ENCODE measurements at places on chromosomes 2 and 18.

DNA sequence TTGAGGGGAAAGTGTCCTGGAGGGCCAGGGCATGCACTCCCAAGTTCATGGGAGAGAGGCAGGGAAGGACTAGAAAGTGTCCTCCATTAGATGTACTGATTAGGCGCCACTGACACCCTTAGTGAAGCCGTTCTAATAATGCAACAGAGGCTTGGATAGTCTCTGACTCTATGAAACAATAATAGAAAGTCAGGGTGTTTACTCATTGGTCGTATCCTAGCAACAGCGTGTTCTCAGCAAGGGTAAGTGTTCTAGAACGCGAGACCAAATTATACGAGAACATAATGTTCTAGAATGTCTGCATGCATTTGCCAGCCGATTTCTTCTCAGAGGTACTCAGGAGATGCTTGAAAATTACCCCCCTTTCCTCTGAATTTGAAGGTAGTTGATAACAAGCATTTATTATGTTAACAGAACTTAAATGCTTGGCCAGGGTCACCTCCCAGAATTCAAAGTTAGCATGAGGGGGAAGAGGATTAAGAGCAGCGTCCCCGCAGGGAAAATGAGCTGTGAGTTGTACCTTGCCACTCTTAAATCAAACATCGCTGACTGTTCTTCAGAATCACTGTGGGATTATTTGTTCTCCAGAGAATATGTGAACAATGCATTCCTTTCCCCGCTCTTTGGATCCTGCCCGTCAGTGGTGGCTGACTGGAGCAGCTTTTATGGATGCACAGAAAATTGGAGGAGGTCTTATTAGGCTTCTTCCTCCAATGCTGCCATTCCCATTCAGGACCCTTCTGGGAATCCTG is 33.7 kb upstream of the PDIA6 start:
- no peak for DNase-seq

DNA sequence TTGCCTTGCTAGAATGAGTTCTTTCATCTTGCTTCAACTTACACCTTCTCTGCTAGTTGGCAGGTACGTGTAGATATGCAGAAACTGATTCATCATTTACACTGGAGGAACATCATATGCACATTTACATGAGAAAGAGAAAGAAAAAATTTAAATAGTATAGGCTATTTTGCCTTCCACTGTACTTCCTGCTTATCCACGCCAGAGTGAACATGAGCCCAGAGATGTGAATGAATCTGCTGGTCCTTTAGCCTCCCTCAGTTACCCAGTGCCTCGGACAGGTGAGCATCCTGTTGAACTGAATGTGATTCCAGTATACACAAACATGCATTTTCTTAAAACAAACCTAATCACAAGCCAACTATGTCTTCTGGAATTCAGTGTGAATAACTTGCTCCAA is 83.6 kb downstream of the SESTD1 start:
- DNase-seq, result no peak

GRCh38 chr2:150480241-150480640 is 7.2 kb downstream of the RND3 start:
- DNase-seq, result no peak

GRCh38 chr2:217789003-217789735 is 213.6 kb downstream of the TNS1 start:
- peak; percentile 18 for DNase-seq

GRCh38 chr2:239035361-239035814 is 187.5 kb downstream of the TWIST2 start:
- DNase-seq, result no peak

GRCh38 chr18:40612356-40612755 is 1342.7 kb upstream of the PIK3C3 start:
- DNase-seq, result peak; percentile 74

DNA sequence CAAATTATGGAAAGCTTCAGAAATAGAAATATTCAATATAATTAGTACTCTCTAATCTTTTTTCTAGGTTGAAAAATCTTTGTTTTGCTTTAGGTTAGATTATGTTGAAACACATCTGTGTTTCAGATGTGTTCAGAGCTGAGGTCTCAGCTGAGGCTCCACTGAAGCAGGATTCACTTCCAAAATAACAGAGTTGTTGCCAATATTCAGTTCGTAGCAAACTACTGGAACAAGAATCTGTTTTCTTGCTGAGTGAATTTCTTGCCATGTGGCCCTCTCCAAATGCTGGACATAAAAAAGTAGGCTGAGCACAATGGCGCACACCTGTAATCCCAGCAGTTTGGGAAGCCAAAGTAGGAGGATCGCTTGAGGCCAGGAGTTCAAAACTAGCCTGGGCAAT is 8.7 kb downstream of the PHOSPHO2 start:
- no peak for DNase-seq

DNA sequence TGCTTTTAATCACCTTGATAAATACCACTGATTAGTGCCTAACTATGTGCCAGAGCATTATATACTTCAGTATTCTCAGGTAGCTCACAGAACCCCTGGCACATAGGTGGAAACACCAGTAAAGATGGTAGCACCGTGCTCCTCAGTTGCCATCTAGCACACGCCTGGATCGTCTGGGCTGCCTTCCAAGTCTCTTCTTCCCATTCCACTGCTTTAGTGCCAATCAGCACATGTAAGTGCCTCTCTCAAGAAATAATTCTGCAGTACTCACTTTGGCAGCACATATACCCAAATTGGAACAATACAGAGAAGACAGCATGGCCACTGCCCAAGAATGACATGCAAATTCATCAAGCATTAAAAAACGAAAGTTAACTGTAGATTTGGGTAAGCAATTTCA is 13.0 kb downstream of the POLR2D start:
- no peak for DNase-seq

GRCh38 chr2:172340394-172340793 is 87.0 kb upstream of the ITGA6 start:
- DNase-seq, result no peak

DNA sequence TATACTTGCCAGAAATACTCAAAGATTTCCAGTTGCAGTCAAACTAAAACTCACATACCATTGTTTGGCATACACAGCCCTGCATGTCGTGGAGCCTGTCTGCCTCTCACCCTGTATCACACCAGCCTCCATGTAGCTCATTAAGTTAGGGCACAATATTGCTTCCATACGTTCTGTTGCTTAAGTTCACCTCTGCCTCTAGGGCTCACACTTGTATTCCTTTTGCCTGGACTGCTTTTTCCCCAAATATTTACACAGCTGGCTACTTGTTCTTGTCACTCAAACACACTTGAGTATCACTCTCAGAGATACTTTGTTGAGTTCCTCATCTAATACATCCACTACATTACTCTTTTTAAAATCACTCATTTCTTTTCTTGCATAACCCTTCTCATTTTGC is 83.1 kb downstream of the PTH2R start:
- DNase-seq, result peak; percentile 17

DNA sequence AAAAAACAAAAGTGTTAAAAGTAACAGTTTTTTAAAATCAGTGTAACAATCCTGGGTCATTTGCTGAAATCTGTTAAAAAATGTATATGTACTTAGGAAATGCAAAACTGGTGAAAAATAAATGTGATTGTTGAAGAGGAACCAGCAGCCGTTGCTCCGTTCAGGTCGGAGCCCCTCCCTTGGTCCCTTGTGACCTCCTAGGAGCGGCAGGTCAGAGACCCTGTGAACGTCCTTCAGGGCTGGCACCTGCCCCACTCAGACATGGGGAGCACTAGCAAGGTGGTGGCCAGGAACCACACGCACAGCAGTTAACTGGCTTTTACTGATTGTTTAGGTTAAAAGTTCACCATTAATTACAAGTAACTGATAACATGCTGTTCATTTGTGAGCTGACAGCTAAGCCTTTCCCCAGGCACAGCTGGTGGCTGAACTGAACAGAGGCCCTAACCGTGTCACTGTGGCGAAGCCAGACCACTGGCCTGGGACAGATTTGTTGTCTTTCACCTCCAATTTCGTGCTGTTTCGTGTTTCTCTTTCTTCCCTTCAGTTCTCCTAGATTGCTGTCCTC is 159.2 kb upstream of the ALKAL2 start:
- DNase-seq, result peak; percentile 41

DNA sequence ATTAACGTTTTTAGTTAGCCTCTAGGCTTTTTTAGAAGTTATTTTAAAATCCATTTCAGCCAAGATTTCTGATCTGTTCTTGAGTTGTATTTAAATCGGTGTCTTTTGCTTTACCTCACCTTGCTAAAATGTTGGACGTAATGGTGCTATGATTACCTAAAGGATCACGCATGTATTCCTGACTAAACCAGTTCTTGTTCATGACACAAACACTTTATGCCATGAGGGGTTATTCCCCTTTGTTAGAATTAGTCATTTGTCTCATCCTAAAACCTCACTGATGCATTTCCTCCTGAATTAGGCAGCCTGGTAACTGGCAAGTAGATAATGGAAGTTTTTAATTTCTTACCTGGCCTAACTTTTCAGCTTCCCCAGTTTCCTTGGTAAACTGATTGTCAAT is 185.4 kb upstream of the TANK start:
- DNase-seq, result no peak

GRCh38 chr2:71277536-71278103 is 50.7 kb upstream of the PAIP2B start:
- DNase-seq, result peak; percentile 39

DNA sequence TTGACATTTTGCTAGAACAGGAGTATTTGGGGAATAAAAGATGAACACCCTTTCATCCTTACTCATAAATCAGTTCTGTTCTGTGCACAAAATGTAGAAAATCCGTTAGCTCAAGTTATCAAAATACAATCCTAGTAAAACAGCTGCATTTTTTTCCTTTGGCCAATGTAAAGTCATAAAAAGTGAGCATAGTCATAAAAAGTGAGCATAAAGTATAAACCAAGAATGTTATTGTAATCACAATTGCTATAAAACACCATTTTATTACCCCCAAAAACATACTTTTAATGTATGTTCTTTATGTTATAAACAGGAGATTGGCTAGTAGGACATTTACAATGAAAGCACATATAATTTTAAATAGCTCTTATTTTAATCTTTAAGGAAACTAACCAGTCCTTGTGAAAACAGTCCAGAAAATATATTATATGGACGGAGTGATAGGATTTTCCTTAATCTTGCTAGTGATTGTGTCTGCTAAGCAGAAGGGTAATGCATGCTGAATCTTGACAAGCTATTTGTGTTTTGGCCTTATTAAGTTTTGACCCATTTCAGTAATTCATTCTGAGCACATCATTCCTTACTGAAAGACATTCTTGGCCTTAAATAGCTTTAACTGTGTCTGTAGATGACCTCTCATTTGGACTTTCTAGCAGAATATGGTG is 891.8 kb downstream of the DSC3 start:
- no peak for DNase-seq

GRCh38 chr18:44502221-44502620 is 178.5 kb upstream of the SETBP1 start:
- no peak for DNase-seq

- no peak for DNase-seq
Measured at GRCh38 chr2:11642972-11643371, 27.0 kb downstream of the NTSR2 start.

- DNase-seq, result no peak
Measured at GRCh38 chr2:217935901-217936684, 66.7 kb downstream of the TNS1 start.

GRCh38 chr2:23291239-23291638 is 93.7 kb upstream of the KLHL29 start:
- DNase-seq, result no peak

- no peak for DNase-seq
Measured at GRCh38 chr2:18180031-18180610, 301.7 kb downstream of the KCNS3 start.

GRCh38 chr2:215683295-215683694 is 247.4 kb upstream of the FN1 start:
- DNase-seq, result no peak

DNA sequence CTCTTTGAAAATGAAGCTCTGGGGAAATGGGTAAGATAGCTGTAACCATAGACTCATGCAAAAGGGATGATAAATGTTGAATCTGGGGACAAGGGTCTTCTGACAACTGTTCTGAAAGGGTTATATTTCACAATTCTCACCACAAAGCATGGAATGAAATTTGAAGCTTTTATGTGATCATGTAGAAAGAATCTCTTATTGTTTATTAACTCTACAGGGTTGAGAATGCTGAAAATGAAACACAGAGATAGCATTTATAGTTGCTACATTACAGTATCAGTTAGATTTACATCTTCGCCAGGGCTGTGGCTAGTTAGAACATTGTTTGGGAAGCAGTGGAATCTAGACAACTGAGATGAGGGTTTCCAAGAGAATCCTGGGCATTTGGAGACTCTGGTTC is 97.4 kb upstream of the LHCGR start:
- DNase-seq, result no peak

DNA sequence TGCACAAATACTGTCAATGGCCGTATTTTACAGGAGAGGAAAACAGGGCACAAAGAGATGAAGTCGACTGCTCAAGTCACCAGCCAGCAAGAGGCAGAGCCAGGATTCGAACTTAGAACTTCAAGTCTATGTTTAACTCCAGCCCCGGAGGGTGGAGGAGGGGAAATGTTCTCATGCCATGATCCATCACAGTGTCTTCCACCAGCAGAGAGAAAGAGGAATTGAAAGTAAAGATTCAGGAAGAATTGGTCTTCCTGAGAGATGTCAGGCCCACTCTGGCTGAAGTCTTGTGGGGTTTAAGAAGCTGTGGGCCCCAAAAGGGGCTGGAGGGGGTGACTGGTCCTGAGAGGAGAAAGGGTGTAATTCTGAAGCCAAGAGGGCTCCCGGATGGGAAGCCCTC is 260.0 kb downstream of the TNS1 start:
- DNase-seq, result no peak

DNA sequence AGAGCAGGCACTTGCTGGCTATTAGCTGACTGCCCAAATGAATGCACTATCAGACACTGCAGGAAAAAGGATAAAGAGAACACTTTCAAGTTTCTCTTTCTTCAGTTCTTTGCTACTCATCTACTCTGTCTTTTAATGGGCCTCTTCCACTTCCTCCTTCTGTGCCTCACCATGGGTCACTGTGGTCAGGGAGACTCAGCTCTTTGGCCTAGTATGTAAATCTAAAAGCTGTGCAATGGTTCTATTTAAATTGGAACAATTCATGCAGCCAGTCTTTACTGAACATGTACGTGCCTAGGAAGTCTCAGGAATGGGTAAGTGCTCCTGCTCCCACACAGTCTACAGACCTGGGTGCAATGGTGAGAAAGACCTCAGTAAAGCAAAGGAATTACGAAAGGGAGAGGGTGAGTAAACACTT is 79.1 kb upstream of the DNMT3A start:
- no peak for DNase-seq

DNA sequence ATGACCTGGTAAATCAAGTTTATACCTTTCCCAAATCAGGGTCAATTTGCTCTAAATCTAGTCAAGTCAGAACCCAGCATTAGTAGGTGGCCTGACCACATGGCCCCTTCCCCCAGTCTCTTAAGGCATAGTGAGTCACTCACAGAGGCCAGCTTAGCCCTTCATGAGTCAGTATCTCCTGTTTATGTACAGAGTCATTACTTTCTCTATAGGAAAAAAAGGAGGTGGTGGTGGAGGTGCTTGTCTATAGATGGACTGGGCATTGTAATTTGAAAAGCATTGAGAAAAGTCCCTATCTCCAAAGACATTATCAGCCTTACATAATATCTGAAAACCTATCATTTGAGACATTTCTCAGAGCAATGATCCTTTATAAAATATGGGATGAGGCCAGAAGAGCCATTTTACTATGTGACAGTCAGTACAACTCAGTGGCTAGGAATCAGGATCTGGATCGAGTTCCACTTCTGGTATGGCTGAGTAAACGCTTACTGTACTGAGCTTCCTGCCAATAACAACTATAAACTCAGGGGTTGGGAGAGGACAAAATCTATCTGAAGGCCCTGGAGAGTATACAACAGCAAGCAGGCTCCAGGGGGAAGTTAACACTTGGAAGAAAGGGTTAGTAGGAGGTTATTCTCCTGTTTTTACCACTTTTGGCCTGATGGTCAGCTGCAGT is 22.5 kb upstream of the SIGLEC15 start:
- no peak for DNase-seq

Data from NCI-H146 (cell line).